ENCODE measurements at places on chromosomes 11 and 22.
A peak's percentile ranks its signal among the peaks of the same experiment; 100 is the strongest.

GRCh38 chr11:126162306-126163030 lies 49.0 kb downstream of the RPUSD4 start:
- DNase-seq = peak; percentile 35

DNA sequence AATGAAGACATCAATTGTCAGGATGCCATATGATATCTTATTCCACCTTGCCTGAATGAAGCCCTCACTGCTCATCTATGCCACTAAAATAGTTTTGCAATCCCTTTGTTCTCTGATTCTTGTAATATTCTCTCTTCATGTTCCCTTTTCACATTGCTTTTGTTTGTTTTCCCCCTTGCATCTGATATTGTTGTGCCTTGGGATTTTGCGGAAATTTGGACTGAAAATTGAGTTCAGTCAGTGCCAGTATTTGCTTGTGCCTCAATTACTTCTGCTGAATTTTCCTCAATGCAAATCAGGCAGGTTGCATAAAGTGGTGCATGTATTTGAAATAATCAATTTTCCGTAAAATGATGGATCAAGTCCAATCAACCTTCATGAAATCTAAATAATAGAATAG lies 98.3 kb downstream of the PAX6 start:
- no peak for DNase-seq

- no peak for DNase-seq
These were observed 3.5 kb downstream of the PHF21B start for GRCh38 chr22:45006111-45006963.

DNA sequence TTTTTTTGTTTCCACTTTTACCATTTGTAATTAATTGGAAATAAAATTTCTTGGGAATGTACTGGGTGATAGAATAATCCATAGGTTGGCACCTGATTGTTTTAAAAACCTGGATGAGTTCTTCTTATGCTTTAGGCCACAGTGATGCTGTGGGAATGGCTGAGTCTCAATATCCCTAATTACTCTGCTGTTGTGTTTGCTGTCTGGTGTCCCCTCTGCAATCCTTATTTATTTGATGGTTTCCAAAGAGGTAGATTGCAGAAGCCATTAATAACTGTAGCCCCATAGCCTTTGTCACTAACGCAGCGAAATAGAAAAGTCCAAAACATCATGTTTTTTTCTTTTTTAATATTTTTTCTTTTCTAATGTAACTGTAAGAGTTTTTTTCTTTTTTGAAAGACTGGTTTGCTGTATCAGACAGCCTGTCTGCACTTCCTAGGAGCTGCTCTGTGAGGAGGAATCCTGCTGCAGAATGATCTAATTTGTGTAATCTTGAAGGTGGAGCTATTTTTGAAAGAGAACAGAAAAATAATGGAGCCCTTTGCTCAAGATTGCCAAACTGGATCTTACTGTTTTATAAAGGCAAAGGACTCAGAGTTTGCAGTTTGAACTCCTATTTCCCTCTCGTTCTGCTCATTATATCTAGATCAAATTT lies 14.9 kb downstream of the PACS1 start:
- no peak for DNase-seq

DNA sequence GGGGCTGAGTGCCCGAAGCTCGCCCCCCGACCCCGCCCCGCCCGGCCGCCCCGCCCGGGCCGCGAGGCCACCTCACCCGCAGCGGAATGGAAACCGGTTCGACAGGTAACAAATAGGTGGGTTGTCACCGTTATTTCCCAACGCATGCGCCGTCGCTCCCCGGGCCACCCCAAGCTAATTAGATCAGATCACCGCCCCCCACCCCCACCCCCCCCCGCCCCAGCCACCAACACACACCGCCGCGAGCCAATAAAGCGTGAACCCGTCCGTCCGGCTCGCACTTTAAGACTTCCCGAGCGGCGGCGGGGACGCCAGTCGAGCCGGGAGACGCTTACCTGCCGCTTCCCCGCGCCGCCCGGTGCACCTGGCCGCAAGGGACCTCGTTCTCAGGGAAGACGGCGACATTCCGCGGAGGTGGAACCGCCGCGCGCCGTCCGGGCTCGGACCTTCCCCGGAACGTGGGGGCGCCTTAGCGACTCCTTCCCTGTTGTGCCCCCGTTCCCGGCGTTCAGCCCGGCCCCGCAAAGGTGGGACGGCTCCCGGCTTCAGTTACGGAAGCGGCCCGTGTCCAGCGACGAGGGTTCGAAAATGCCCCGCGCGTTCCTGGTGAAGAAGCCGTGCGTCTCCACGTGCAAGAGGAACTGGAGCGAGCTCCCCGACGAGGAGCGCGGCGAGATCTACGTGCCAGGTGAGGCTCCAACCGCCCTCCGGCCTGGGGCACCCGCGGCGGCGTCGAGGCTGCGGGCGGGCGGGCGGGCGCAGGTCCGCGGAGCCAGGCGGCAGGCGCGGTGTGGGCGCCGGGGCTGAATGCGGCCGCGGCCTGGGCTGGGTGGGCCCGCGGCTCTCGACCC lies at the start of gene OVOL1:
Gene OVOL1 (plus strand): TSS at position 278 of the 851 bp plus-strand sequence. CDS start 311 bp downstream, at position 589.
- no peak for DNase-seq

GRCh38 chr22:38038890-38039812 lies 18.1 kb upstream of the PICK1 start:
- DNase-seq = no peak

DNA sequence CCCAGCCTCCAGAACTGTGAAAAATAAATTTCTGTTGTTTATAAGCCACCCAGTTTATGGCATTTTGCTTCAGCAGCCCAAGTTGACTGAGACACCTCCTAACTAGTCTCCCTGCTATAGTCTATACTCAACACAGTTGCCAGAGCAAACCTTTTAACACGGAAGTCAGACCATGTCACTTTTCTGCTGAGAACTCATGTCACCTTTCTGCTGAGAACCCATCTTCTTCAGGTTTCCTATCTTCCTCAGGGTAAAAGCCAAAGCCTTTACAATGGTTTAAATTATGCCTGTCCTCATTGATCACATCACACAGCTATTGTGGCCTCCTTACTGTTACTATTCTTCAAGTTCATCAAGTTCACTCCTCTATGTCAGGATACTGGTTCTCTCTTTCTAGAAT lies 74.3 kb upstream of the SOX6 start:
- no peak for DNase-seq

DNA sequence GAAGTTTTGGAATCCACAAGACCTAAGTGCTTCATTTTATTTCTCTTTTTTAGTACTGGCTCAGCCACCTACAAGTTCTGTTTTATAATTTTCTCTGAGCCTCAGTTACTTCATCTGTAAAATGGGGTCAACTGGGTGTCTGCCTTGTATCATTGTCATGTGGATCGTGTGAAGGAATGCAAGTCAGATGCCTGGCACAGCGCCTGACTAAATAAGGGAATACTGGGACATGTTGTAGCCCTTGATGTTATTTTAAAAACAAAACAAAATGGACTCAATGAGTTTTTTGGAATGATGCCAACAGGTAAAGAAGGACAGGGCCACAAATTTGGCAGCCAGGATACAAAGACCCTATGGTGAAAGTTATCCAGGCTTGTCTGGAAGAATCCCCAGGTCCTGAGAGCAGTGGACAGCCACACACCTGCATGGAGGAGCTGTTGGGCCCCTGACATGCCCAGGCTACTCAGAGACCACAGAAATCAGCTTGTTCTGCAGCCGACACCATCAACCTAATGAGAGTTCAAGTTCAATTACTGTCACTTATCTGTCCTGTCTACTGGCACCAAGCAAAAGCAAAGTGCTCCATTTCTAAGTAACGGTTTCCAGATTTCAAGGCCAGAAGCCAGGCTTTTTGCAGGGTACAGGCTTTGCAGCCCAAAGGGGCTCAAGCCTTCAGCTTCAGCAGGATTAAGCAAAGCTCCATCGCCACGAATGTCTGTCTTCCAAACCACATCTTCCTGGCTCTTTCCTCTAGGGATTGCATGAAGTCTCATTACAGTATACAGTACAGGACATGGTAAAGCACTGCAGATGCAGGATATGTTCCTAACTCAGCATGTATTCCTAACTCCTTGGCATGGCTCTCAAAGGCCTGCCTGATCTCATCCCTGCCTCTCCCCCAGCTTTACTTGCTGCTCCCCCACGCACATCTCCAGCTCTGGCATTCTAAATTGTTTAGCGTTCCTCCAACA lies 18.4 kb downstream of the DKK3 start:
- DNase-seq = peak; percentile 84

GRCh38 chr11:81787584-81788049 lies 946.0 kb downstream of the FAM181B start:
- DNase-seq = peak; percentile 40

- DNase-seq = peak; percentile 83
These were observed 94.5 kb downstream of the PHF21A start for GRCh38 chr11:46026606-46027293.

- DNase-seq = no peak
These were observed 39.2 kb downstream of the CEP164 start for GRCh38 chr11:117366875-117367274.

DNA sequence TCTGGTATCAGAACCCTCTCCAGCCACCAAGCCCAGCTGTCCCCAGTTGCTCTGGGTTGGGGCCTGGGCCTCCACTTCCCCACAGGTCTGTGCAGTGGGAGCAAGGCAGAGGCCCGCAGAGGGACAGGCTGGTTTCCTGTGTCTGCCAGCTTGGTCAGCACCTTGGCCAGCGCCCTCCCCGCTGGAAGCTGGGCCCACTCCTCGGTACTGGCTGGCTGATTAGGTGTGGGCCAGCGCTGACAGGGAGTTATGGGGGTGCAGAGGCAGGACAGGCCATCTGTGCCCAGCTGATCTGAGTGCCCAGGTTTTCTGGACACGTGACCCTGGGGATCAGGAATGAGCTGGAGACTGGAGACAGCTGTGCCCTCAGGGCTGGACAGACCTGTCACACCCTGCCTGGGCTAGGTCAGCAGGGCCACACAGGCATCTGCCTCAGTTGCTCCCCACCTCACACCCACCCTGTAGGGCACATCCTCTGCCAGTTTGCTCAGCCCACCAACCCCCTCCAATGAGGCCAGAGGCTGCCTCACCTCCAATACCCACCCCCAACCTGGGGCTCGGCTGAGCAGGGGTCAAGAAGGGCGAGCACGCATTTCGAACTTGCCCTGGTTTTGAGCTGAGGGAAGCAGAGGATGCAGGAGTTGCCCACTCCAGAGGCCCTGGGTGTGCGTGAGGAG lies 175.3 kb downstream of the IGLL1 start:
- peak; percentile 15 for DNase-seq

DNA sequence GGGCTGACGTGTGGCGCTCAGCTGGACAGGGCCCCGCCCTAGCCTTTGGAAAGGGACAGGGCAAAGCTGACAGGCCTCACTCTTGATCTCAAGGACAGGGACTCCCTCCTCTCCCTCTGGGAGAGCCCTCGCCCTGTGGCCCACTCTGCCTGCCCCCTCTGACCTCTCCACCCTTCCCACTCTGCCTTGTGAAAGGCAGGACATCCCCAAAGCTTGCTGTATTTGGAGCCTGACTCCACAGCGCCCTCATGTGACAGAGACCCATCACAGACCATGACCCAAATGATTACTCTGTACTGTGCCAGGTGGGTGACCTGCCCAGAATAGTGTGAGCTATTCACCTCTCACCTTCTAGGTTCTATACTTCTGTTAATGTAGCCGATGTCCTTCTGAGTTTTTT lies 18.8 kb downstream of the P2RY2 start:
- DNase-seq = no peak

DNA sequence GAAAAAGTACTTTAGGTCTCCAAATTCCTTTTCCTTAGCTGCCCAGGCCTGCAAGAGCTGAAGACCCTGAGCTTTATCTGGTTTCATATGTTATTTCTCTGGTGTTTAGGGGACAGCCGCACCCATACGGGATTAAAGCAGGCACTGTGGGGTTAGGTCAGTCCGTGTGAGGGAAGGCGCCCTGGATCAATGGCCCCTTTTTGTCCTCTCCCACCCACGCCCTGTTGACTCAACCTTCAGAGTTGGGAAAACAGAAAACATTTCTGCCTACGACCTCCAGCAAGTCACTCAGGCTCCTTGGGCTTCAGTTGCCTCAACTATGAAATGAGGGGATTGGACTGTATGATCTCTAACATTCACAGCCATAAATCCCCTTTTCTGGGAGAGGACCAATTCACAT lies 55.2 kb upstream of the BARX2 start:
- no peak for DNase-seq

DNA sequence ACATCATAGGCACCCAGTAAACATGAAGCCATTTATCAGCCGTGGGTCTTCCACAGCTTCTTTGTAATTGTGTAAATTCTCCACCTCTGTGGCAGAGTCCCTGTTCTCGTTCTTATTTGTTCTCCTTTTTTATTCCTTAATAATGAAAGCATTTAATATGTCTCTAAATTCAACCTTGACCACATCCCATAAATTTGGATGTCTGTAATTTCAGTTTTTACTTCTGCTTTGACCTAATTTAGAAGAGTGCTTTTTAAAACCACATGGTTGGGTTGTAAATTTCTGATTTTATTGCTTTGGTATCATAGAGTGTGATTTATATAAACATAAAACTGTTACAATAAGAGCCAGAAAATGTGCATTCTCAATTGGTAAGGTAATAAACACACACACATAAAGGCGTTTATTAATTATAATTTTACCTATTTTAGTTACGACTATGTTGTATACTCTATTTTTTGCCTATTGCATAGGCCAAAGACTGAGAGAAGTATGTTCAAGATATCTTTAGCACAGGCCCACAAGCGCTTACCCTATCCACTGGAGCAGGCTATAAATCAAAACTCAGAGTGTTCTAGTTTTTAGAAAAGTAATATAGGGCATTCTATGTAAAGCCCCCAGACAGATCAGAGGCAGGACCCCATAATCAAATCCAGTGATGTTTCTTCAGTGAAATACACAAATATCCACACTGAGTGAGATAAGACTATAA lies 58.0 kb upstream of the CCND1 start:
- no peak for DNase-seq

- DNase-seq = no peak
These were observed 18.8 kb upstream of the ZBTB16 start for GRCh38 chr11:114040706-114041211.

DNA sequence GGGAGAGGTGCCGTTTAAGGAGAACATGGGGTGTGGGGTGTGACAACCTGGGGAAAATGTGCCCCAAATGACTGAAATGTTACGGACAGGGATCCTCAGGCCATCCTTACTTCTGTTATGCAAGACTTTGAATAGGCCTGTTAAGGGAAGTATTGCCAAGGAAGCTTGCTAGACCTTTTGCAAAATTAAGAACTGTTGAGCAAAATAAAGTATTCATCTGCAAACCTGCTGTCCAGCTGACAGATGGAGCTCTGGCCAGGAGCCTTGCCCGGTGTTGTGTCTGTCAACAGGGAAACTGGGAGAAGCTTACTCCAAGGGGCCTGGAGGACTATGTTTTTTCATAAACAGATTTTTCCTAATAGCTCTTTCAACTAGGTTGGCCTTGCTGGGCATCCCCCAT lies 48.0 kb downstream of the FAT3 start:
- DNase-seq = peak; percentile 38

- no peak for DNase-seq
These were observed 11.2 kb downstream of the FOLR1 start for GRCh38 chr11:72203163-72203562.

- no peak for DNase-seq
These were observed 4.9 kb downstream of the SCGB1C1 start for GRCh38 chr11:197741-198235.

- DNase-seq = no peak
These were observed 62.7 kb downstream of the CSNK2A3 start for GRCh38 chr11:11290354-11290753.

DNA sequence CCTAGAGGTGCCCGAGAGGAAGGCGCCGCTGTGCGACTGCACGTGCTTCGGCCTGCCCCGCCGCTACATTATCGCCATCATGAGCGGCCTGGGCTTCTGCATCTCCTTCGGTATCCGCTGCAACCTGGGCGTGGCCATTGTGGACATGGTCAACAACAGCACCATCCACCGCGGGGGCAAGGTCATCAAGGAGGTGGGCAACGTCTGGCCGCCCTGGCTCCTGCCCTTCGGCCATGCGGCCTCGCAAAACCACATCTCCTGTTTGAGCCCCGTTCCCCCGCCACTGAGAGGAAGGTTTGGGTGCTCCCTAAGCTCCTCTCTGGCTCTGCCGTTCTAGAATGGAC lies 3.4 kb downstream of the SLC17A6 start:
- DNase-seq = no peak
